ENCODE measurements at places on chromosomes 16 and 17.

DNA sequence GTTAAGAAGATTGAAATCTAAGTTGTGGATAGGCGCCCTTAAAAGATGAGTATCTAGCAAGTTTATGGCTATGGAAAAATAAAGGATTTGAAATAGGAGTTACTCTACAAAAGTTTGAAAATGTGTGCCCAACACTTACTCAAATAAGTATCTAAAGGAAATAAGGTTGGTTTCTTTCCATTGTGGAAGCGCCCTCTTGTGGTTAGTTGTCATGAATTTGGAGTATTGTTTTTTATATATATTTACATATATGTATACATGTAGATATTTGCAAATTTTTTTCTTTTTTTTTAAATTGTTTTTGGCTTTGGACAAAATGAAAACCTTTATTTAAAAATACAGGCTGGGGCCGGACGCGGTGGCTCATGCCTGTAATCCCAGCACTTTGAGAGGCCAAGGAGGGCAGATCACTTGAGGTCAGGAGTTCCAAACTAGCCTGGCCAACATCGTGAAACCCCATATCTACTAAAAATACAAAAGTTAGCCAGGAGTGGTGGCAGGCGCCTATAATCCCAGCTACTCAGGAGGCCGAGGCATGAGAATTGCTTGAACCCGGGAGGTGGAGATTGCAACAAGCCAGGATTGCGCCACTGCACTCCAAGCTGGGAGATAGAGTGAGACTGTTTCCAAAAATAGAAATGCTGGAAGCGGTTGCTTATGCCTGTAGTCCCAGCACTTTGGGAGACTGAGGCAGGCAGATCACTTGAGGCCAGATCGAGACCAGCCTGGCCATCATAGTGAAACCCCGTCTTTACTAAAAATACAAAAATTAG lies 24.0 kb upstream of the VPS4A start:
- peak; percentile 60 for DNase-seq

- DNase-seq = no peak
These were observed 9.6 kb downstream of the PIK3R6 start for GRCh38 chr17:8857919-8858318.

GRCh38 chr16:21643785-21644184 lies 8.6 kb downstream of the IGSF6 start:
- DNase-seq = no peak

- DNase-seq = no peak
These were observed 63.3 kb downstream of the NOG start for GRCh38 chr17:56656701-56657327.

DNA sequence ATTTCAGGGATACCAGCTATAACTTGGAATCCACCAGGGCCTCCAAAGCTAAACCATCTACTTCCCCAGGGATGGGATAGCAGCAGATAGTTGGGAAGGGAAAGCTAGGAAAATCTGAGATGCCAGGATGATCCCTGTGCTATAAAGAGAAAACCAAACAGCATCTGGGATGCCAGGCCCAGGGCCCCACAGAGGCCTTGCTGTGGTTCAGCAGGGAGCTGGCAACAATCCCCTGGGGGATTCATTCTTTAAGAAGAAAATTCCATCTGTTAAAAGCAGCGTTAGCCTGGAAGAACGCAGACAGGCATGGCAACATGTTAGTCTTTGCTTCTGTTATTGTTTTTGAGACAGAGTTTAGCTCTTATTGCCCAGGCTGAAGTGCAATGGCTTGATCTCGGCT lies 16.6 kb downstream of the MYO18A start:
- DNase-seq = no peak

GRCh38 chr16:10942352-10943063 lies at the start of gene DEXI:
TSS of gene DEXI (minus strand) at chr16:10942468. CDS start at chr16:10942005, 463 bp downstream.
- DNase-seq = peak; percentile 82

GRCh38 chr17:2083613-2084035 lies 28.7 kb downstream of the HIC1 start:
- no peak for DNase-seq

DNA sequence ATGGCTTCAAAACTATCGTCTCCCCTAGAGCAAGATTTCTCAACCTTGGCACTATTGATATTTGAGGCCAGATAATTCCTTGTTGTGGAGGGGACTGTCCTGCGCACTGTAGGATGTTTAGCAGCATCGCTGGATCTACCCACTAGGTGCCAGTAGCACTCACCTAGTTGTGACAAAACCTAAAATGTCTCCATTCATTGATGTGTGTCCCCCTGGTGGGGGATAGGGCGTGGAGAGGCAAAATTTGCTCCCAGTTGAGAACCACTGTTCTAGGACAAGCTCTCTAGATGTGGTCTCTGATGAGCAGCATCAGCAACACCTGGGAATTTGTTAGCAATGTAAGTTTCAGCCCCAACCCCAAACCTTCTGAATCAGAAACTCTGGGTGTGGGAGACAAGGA lies 259.0 kb downstream of the XYLT1 start:
- no peak for DNase-seq

- DNase-seq = no peak
These were observed 126.3 kb downstream of the ZNF778 start for GRCh38 chr16:89343501-89344457.

- DNase-seq = peak; percentile 53
These were observed 241.5 kb upstream of the NLRP1 start for GRCh38 chr17:5825717-5826330.

GRCh38 chr17:79631640-79632431 lies 21.0 kb upstream of the RBFOX3 start:
- DNase-seq = no peak

GRCh38 chr17:13266606-13267005 lies 248.8 kb upstream of the ELAC2 start:
- DNase-seq = no peak

DNA sequence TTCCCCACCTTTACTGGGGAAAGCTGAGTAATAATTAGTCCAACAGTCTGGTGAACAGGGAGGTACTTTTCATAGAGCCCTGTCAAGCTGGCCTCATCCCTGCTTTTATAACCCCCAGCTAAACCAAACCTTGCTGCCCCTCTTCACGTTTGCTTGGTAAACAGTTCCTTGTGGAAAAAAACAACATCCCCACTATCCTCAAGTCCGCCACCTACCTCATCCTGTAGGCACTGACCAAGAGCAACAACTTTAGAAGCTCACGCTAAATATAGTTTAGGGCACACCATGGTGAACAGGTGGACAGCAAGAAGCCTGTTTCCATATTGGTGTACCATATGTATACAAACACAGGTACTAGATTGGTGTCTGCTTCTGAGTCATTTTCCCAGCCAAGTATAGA lies 16.5 kb downstream of the NFE2L1 start:
- no peak for DNase-seq

DNA sequence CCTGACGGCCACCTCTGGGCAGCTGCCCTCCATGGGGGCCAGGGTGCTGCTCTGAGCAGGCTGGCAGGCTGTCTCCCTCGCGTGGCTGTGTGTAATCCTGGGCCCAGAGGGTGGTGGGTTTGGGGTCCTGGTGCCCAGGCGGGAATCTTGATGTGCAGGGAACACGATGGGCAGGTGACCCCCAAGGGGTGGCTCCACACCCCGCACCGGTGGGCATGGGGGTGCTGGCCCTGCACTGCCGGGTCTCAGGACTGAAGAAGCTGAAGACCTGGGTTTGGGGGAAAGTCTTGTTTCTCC lies 8.6 kb downstream of the CHMP6 start:
- no peak for DNase-seq

DNA sequence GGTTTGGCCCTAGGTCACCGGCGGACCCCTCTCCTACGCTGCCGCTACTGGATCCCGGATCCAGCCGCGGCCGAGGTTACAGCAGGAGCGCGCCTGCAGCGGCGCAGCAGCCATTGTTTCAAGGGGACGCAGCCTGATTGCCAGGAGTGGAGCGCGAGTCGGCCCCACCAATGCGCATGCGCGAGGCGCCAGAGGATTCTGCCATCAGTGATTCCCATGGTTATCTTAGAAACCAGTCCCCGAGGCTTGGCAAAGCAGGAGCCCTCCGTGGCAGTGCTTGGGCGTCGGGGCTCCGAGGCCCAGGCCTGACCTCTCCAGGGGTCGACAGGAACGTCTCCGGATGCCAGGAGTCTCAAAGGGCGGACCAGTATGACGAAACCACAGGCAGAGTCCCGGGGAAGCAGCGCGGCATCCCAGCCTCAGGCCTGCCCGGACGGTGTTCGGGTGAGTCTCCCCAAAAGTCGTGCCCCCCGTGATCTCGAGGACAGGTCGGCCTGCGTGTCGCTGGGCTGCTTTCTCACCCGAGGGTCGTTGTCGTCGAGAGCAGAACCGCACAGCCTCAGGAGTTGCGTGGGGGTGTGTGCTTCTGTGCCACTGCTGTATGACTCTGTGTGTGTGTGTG lies 608.5 kb downstream of the KCNJ18 start:
- no peak for DNase-seq

- no peak for DNase-seq
These were observed 26.2 kb downstream of the C16orf78 start for GRCh38 chr16:49399594-49400364.

DNA sequence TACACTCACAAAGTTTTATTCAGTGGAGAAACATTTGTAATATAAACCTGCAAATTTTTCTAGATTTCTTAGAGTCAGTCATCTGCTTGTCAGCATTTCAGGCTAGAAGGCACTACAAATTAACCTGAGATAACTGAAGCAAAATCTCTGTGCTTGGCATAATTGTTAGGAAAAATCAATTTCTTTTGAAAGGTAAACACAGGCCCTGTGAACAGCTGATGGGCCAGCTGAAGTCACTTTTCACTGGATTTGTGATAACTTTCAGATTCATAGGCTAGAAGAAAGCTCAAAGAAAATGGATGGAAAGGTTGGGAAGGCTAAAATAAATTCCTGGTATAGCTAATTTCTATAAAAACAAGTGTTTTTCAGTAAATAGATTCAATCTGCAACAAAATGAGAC lies 34.0 kb upstream of the SLC6A2 start:
- DNase-seq = no peak

DNA sequence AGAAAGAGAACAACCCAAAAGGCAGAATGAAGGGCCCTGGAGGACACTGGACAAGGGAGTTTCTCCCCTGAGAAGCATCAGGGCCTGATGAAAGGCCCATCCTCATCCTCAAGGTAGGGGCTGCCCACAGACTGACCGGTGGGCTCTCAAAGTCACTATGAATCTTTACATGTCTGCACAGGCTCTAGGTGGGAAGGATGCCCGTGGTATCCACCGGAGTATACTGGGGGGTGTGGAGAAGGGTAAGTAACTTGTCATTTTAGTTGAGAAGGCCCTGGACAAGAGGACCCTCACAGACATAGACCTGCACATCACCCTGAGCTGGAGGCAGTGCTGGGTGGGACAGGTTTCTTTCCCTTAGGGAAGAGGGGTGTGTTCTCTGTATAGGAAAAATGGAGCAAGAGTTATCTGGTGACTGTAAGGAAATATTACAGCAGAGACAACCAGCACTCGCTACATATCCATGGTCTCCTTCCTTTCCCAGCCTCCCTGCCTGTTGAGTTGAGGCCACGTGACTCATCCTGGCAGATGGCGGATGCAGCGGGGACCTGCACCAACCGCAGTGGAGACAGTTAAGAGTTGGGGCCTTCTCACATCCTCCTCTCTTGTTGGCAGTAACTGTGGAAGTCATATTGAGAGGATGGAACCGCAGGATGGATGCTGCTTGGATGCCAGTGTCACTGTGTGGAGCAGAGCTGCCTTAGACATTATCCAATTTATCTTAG lies 45.6 kb upstream of the KCNJ12 start:
- no peak for DNase-seq

DNA sequence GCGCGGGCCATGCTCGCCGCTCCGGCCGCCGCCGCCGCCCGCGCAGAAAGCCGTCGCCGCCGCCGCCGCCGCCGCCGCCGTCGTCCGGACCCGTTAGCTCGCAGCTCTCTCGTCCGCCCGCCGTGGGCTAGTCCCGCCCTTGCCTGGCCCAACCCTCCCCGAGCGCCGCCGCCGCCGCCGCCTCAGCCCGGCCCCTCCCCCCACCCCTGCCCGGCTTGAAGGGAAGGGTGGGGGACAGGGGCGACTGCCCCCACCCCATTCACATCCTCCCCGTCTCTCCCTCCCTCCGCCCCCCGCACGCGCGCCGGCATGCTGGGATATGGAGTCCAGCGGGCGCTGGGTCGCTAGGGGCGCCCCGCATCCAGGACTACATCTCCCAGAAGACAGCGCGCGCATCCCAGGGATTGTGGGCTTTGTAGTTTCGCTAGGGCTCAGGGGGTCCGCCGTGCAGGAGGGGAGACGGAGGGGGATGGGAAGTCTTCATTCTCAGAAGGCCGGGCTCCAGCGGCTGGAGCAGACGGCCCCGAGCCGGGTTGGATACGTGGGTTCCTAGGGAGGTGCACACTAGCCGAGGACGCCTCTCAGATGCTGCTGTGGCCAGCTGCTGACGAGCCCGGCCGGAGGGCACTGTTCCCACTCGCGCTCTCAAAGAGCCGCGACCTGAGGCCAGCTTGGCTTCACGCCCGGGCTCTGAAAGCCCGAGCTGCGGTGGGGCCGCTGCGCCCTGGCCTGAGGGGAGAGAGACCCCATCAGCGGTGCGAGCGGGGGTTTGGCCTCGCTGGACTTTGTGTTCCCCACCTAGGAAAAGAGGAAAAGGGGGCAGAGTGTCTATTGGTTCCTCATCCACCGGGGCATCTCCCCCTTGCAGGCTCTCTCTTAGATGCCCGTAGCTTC lies at the start of gene ST3GAL2:
TSS of gene ST3GAL2 (minus strand) at position 132 of the 894 bp plus-strand sequence. CDS start 40,570 bp downstream, outside the sequence.
- peak; percentile 86 for DNase-seq

- DNase-seq = no peak
These were observed 2.2 kb upstream of the DECR2 start for GRCh38 chr16:399340-400019.

- DNase-seq = no peak
These were observed 976 bp downstream of the CCL3L1 start for GRCh38 chr17:36195434-36196130.

DNA sequence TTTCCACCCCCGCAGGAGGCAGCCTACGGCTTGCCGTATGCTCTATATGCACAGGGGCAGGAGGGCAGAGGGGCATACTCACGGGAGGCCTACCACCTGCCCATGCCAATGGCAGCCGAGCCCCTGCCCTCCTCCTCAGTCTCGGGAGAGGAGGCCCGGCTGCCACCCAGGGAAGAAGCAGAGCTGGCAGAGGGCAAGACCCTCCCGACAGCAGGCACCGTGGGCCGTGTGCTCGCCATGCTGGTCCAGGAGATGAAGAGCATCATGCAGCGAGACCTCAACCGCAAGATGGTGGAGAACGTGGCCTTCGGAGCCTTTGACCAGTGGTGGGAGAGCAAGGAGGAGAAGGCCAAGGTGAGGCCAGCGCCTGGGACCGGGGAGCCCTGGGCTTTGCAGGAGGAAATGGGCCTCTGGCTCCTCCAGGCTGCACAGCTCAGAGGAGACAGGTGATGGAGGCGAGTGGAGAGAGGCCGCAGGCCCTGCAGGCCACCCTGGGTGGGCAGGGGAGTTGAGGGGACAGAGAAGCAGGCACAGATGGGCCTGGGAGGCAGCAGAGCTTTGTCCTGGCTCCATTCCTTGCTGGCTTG lies 8.6 kb downstream of the SETD1A start:
- no peak for DNase-seq

DNA sequence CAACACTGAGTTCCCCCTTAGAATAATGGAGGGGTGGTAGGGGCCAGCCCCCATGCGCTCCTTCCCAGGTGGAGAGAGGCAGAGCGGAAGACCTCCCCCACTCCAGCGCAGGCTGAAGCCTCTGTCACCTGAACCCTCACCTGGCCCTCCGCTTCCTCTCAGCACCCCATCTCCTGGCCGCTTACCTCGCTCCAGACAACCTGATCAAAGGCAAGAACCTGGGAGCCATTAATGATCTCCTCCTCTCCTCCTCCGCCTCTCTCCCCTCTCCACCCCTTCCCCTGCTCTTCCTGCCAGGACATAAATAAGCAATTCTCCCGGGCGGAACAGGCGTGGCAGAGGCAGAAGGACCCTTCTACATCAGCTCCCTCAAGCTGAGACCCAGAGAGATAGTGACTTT lies 110.2 kb upstream of the LHX1 start:
- no peak for DNase-seq

GRCh38 chr16:31439519-31439918 lies 3.1 kb downstream of the ZNF843 start:
- no peak for DNase-seq

GRCh38 chr17:45231481-45232116 lies 9.9 kb downstream of the FMNL1 start:
- DNase-seq = no peak

Measured in right renal cortex interstitium (tissue), 3 donors.